Stimulated activated CD4-positive, alpha-beta T cell treated with anti-CD3 and anti-CD28 coated beads, Interleukin-1b, Interleukin-23, amount 100 ng/mL, for 48 hours (primary cell): ENCODE measurements at places on chromosomes 7 and 10.

- DNase-seq: no peak
These were observed 71.3 kb downstream of the OSBPL3 start for GRCh38 chr7:24908727-24909126.

- DNase-seq: no peak
These were observed 708 bp upstream of the GPR85 start for GRCh38 chr7:113087071-113087998.

DNA sequence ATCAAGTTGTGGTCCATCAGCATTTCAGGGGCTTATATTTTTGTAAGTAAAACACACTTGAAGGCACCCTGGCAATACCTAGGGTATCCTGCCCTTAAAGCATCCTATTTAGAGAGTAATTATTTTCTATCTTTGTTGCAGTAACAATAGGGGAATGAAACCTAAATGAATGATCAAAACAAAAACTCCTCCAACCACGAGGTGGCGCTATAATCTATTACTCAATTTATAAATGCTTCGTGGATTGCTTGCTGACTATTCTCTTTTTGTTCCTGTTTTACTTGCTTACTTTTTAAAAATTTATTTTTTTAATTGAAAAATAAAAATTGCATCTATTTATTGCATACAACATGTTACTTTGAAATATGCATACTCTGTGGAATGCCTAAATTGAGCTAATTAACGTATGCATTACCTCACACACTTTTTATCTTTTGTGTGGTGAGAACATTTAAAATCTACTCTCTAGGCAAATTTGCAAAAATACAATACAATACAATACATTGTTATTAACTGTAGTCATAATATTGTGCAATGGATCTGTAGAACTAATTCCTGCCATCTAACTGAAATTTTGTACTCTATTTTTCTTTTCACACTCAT is 147.7 kb upstream of the BMPER start:
- no peak for DNase-seq

GRCh38 chr10:99906470-99906869 is 103.3 kb downstream of the DNMBP start:
- no peak for DNase-seq

DNA sequence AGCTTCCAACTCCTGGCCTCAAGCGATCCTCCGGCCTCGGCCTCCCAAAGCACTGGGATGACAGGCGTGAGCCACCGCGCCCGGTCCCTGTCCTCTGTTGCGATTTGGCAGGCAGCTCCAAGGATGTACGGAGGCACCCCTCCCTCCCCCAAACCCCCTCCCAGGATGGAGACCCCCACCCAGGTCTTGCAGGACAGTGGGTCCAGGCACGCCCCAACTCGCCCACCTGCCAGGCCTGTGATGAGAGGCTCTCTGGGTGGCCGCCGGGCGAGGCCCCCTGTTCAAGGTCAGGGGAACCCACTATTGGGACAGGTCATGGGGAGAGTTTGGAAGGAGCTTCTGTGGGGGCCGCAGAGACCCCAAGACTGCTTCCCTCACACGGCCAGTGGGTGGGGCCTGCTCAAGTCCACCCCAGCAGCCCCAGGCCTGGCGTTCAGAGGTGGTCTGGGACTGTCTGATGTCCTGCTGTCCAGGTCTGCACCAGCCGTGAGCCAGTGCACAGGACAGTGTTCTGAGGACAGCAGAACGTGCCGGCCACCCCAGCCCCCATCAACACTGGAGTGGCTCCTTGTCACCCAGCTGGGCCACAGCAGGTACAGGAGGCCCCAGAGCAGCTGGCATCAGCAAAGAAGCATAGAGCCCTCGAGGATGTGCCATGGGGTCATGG is 2.5 kb downstream of the ADAP1 start:
- no peak for DNase-seq

DNA sequence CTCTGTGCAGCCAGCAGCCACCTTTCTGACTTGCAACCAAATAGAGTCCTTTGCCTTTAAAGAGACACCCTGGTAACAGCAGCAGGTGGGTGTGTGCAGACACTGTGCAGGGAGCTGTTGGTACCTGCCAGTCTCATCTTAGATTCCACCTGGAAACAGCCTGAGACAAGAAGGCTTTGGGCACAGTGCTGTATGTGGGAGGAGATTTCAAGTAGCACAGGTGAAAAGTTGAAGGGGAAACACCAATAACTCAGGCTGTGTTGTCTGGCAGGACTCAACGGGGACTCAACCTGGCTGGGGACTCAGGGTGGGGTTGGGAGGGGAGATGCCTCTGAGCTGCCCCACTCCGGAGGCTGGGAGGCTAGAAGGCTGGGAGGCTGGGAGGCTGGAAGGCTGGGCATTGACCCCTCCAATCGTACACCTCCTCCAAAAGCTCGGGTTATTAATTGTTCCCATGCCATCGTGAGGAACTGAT is 6.7 kb downstream of the CPXM2 start:
- DNase-seq: no peak

GRCh38 chr10:86958901-86959736 is 720 bp downstream of the SNCG start:
- DNase-seq: no peak

- DNase-seq: no peak
These were observed 163.8 kb downstream of the RGS10 start for GRCh38 chr10:119378737-119379067.

- DNase-seq: no peak
These were observed 71.0 kb downstream of the SEM1 start for GRCh38 chr7:96638669-96639068.
